ENCODE measurements at places on chromosomes 3 and 15. TPM values are rescaled to one million over a fixed set of nuclear protein-coding genes. Genes with fewer than 3 reads are reported as not detected.

The SORD gene
- total RNA-seq, result 30.5 TPM

The EPHA6 gene
- not detected for total RNA-seq

The PLA2G4B gene
- 0.85 TPM for total RNA-seq

The CHRD gene
- 0.20 TPM for total RNA-seq

The GCHFR gene
- total RNA-seq, result 10.6 TPM

The FSIP1 gene
- total RNA-seq, result 0.63 TPM

The MED12L gene
- total RNA-seq, result 0.11 TPM

The STX19 gene
- total RNA-seq, result not detected

The RLBP1 gene
- not detected for total RNA-seq

The YEATS2 gene
- 37.5 TPM for total RNA-seq

The NAALADL2 gene
- 3.4 TPM for total RNA-seq

The TADA3 gene
- total RNA-seq, result 37.3 TPM

The PRR20G gene
- total RNA-seq, result not detected

The SCAMP5 gene
- 3.5 TPM for total RNA-seq

The DUOXA2 gene
- total RNA-seq, result not detected

The MUC13 gene
- total RNA-seq, result not detected

The ACVR2B gene
- total RNA-seq, result 3.3 TPM

The TM6SF1 gene
- total RNA-seq, result 46.6 TPM

The GADL1 gene
- not detected for total RNA-seq

The ROBO2 gene
- total RNA-seq, result 0.42 TPM

The CCPG1 gene
- 72.2 TPM for total RNA-seq

The IGF2BP2 gene
- total RNA-seq, result 62.0 TPM

The CPA3 gene
- total RNA-seq, result 13.2 TPM

The GALK2 gene
- 65.4 TPM for total RNA-seq

The SERPINI1 gene
- 0.78 TPM for total RNA-seq

The CDHR4 gene
- total RNA-seq, result not detected

The ATP8B4 gene
- total RNA-seq, result not detected

The UTS2B gene
- total RNA-seq, result 0.33 TPM

The LRRFIP2 gene
- total RNA-seq, result 82.7 TPM

The FAM174B gene
- 0.25 TPM for total RNA-seq

The ITIH1 gene
- total RNA-seq, result not detected

The EDEM1 gene
- 26.2 TPM for total RNA-seq

The PRSS50 gene
- total RNA-seq, result not detected

The CMTM8 gene
- total RNA-seq, result 2.6 TPM

The CHRNB4 gene
- total RNA-seq, result not detected

The A4GNT gene
- total RNA-seq, result not detected
